Prostate gland (tissue), 2 donors: ENCODE measurements at places on chromosomes 6 and 20.

GRCh38 chr20:33812908-33813462 is 1.8 kb downstream of the CHMP4B start:
- DNase-seq, result no peak

GRCh38 chr6:21592953-21593352 is 598 bp upstream of the SOX4 start:
- no peak for DNase-seq

GRCh38 chr20:17762243-17762872 is 62.6 kb downstream of the BANF2 start:
- DNase-seq, result no peak

DNA sequence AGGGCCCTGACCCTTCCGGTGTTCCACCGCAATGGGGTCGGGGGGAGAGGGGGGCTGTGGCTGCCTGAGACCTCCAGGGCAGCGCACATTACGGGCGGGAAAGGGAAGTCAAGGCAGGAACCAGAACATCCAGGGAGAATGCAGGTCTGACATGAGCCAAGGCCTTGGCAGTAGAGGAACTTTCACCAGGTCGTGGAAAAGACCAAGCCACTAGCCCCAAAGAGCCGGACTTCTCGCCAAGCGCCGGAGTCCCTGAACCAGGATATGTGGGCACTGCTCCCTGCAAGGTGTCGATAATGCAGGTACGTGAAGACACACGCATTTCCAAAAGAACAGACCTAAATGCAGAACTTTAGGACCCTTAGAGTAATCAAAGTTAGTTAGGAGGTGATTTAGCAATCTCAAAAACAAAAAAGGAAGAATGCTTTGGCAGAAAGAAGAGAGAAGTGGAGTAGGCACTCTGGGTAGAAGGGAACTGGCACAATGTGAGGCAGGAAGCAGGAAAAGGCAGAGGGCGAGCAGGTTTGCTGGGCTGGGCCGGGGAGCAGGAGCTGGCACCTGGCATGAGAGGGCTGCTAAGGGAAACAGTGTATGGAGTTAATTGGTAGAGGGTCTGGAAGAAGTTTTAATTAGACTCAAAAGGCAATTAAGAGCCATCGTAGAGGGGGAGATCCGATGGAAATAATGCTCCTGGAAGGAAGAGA is 14.3 kb downstream of the POU3F2 start:
- DNase-seq, result no peak

- no peak for DNase-seq
Measured at GRCh38 chr20:43408848-43409576, 48.7 kb upstream of the SRSF6 start.

DNA sequence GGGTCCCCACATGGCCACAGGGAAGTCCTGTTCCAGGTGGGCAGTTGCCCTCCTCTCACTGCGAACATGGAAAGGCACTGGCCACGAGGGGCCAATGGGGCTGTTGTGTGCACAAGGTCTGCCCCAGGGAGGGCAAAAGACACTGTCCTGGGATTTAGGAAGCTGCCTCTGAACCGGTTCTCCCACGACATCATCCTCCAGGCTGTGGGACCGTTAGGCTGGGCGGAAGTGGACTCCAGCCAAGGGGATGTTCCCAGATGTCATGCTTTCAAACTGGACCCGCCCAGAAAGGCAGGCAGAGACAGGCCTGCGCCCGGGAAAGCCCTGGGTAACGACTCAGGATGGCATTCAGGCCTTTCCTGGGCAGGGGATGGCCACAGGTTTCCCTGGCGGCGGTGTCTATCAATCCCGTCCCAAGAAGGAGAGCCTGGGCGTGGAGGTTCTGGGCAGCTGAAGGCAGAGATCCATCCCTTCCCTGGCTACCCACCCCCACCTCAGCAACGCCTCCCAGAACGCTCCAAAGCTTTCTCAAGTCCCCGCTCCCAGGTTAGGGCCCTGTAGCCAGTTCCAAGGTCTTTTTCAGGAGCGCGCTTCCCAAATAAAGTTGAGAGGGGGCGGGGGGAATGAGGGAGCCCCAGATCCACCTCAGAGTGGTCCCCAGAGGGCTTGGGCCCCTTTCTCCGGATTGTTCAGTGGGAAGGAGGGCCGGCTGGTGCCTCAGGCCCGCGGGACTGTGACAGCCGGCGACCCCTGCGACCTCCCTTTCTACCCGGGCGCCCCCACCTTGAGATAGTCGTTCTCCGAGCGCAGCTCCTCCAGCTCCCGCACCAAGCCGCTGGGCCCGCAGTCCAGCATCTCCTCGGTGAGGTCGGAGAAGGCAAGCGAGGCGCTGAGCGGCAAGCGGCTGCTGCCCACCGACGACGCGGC is 13.8 kb upstream of the TLDC2 start:
- DNase-seq, result peak; percentile 98

- DNase-seq, result no peak
Measured at GRCh38 chr6:71082033-71082650, 125.3 kb upstream of the B3GAT2 start.

GRCh38 chr6:7974938-7975763 is 64.6 kb upstream of the TXNDC5 start:
- peak; percentile 85 for DNase-seq

GRCh38 chr6:105301072-105301503 is 101.8 kb downstream of the PREP start:
- DNase-seq, result no peak

DNA sequence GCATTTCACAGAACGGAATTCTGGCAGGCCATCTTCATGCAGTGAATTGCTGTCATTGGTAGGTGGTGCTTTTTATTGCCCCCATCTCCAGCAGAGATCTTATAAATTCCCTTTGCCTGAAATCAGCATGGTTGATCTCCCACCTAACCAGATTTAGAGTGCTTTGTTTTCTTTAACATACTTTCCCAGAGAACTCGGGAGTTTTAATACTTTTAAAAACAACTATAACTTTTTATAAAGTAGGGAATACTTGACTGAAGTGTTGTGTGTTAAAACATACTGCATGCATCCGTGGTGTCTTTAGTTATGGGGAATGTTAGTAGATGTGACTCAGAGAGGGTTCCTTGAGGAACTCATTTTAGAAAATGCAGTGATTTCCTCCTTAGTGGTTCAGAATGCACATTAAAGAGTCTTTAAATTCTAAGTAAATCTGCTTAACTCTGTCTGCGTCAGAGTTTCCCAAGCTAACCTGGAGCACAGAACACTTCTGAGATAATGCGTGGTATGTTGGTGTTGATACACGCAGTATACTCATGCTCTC is 54.9 kb downstream of the AKAP12 start:
- DNase-seq, result no peak

- no peak for DNase-seq
Measured at GRCh38 chr6:88238901-88239300, 72.8 kb upstream of the CNR1 start.

GRCh38 chr20:49893242-49894072 is 21.9 kb downstream of the SPATA2 start:
- no peak for DNase-seq

DNA sequence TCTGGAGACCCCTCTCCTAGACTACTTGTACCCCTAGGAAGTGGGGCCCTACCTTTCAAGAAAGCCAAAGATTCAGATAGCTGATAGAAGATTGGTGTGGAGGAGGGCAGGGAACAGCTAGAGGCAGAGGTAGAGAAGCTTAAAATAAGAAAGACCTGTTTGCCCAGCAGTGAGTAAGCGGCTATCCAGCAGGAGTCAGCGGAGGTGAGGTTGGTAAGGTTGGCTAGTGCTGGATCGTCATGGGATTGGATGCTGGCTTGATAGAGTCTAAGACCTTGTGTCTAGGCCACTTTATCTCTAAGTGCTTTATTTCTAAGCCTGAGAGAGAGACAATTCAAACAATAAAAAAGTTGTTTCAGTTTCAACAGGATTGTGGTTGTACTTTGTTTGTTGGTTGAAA is 19.1 kb downstream of the ANKS1A start:
- no peak for DNase-seq
